ENCODE measurements at places on chromosomes 4 and X.
A peak's percentile ranks its signal among the peaks of the same experiment; 100 is the strongest.

DNA sequence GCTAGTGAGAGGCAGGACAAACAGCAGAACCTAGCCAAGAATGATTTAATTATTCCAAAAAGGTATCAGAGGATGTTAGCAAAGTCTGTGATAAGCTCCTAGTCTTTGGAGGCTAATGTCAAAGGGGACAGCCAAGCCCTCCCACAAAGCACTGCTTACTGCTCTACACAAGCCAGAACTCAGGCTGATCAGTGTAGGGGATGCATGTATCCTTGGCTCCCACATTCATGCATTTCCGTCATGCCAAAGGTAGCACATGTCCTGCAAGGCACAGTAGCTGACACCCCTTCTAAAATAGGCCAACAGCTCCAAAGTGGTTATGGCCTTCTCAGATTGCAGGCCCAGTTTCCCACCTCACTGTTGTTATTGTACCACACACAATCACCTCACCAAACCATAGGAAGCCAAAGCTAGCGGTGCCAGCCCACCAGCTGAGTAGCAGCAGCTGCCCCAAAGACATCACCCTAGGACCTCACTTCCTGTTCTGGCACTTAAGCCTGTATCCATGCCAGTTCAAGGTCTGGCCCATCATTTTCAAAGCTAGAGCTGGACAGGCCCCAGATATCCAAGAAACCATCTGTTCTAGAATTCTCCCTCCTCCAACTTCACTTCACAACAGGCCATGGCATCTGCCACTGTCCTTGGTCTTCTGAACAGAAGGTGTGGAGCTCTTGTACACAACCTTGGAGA lies 40.9 kb downstream of the TSPAN5 start:
- no peak for DNase-seq

- DNase-seq: no peak
Measured at GRCh38 chrX:127879585-127879984, 172.6 kb downstream of the ACTRT1 start.

GRCh38 chr4:153541456-153542096 lies 75.4 kb downstream of the TMEM131L start:
- no peak for DNase-seq

DNA sequence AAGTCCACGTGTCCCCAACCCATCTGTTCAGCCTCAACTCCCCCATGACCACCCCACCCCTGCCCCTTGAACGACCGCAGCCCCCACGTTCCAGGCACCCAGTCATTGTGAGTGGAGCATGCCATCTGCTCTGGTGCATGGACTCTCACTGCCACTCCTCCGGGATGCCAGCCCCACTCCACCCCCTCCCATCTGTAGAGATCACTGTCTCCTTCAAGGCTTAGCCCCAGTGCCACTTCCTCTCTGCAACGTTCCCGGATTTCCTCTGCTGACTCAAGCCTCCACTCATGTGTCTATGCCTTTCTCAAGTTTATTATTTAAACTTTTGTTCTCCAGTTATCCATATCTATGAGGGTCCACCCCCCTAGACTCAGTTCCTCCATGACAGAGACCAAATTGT lies 54.0 kb downstream of the MAML3 start:
- DNase-seq: no peak

- no peak for DNase-seq
Measured at GRCh38 chr4:22237846-22238494, 277.9 kb downstream of the ADGRA3 start.

DNA sequence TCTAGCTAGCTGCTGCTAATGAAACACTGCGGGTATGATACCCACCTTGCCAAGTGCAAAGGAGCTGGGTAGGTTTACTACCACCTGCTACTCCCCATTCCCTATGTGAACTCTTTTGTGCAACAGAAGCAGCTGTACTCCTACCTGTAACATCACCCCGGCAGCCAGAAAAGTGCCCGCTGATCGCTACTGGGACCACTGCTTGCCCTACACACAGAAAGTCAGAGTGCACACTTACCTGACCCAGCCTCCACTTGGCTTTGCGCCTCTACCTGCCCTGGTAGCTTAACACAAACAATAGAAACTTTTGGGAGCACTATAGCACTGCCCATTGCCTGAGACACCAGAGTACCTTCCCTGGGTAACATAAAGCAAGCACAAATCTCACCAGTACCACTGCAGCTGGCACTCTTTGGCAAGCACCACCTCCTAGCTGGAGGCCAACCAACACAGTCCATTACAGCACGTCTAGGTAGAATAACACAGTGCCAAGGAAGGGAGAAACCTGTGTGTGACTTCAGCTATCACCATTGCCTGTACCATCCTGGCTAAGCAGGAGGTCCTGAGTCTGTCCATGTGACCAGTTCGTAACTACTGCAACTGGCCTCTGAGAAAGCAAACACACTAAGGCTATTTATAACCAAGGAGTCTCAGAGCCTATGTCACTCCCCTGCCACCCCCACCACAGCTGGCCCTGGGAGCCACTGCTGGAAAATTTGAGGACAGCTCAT lies 80.1 kb downstream of the CENPC start:
- DNase-seq: no peak

DNA sequence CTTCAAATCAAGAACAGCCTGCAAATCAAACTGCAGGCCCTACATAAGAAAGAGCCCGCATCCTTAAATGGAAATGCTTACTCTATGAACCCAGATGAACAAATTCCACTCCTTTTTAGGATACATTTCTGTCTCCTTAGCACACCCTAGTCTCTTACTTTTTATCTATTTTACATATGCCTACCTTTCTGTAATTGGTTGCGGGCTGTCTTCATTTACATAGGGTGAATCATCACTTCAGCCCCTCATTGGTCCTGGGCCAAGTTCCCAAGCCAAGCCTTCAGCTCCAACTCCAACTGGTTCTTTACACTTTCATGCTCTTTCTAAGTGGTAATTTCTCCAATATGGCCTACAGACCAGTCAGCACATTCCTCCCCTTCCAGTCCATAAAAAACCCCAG lies 219.3 kb downstream of the TRAM1L1 start:
- no peak for DNase-seq

GRCh38 chr4:1200425-1201035 lies 28.1 kb upstream of the SPON2 start:
- no peak for DNase-seq

- DNase-seq: no peak
Measured at GRCh38 chrX:38458071-38458470, 103.3 kb upstream of the TSPAN7 start.

DNA sequence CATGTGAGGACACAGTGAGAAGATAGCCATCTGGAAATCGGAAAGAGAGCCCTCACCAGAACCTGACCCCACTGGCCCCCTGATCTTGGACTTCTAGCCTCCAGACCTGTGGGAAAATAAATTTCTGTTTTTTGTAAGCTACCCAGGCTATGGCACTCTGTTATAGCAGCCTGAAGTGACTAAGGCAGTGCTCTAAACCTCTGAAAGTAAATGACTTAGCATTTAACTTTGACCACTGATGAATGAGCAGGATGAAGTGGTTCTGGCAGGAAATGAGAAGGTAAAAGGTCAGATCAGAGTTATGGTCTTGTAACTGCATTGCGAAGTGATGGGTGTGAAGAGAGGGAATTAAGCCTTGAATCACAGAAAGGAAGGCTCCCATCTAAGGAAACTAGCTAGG lies 17.0 kb downstream of the GPAT3 start:
- DNase-seq: no peak

GRCh38 chr4:121270389-121270788 lies 106.3 kb upstream of the TNIP3 start:
- DNase-seq: no peak

DNA sequence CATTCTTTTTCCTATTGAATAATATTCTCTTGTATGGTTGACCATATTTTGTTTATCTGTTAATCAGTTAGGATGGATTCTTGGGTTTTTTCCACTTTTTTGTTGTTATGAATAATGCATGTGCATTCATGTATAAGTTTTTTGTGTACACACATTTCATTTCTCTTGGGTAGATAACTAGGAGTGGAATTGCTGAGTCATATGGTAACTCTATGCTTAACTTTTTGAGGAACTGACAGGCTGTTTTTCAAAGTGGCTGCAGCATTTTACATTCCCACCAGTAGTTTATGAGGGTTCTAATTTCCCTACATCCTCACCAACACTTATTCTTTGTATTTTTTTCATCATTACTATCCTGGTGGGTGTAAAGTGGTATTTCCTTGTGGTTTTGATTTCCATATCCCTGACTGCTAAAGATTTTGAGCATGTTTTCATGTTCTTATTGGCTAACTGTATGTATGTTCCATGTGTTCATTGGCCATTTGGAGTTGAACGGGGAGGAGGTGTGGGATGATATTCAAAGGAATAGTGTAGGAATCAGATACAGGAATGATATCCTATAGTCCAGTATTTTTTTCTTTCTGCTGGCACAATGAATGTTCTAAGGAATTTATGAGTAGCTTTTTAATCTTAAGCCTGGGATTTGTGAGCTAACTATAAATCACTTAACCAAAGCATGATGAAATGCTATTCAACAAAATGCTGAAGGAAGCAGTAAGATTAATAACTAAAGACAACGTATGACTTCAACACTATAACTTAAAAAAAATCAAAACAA lies 114.3 kb downstream of the AMELX start:
- DNase-seq: no peak

DNA sequence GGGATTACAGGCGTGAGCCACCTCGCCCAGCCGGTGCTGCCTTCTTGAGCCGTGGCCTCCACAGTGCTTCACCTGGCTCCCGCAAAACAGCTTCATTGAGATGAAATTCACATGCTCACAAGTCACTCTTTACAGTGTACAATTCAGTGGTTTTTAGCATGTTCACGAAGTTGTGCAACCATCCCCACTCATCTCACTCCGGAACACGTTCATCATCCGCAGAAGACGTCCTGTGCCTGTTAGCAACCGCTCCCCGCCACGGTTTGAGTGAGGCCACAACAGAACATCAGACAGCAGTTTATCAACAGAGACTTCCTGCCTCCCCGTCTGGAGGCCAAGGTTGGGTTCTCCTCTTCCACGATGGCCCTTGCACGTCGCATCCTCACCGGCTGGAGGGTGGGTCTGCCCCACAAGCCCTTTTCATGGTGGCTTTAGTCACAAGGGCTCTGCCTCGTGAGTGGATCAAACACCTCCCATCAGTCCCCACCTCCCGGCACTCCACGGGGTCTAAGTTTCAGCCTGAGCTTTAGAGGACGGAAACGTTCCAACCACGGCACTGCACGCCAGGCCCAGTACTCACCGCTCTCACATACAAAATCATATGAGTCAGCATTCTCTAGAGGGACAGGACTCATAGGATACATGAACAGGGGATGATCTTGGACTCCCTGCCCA lies 29.6 kb upstream of the SPON2 start:
- DNase-seq: no peak

GRCh38 chrX:68789966-68790365 lies 38.9 kb upstream of the EFNB1 start:
- DNase-seq: no peak

GRCh38 chr4:3299976-3300671 lies 7.3 kb downstream of the RGS12 start:
- no peak for DNase-seq

DNA sequence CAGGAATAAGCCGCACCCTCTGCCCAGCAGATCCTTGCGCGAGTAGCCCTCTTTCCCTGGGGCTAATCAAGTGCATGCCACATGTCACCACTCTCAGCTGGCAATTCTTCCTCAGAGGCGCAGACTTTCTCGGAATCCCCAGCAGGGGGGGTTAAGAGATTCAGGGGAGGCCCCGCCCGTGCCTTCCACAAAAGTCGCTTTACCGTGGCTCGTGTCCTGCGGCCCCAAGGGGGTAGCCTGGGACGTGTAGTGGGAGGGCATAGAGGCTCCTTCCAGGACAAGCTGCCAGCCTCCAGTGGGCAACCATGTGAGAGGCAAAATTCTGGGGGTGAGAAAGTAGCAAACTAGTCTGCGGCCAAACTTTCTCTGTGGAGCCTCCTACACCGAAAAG lies 652 bp downstream of the SRPX start:
- no peak for DNase-seq

GRCh38 chr4:150235808-150236271 lies 157.6 kb downstream of the DCLK2 start:
- no peak for DNase-seq

DNA sequence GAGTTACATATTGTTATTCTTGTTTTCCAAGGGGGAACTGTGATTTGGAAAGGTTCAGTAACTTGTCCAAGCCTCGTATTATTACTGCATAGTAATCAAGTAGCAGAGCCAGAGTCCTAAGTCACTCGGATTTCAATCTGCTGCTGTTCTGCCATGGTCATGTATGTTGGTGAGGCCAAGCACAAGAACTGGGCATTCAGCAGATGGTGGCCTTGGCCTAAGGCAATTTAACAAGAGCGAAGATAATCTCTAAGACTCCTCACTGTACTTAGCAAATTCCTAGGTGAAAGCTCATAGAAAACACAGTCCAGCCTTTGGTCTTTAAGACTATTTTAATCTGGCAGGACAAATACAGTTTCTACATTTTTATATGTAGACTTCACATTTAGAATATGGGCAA lies 64.8 kb downstream of the NDST3 start:
- DNase-seq: no peak

GRCh38 chrX:107521877-107522586 lies 72.6 kb downstream of the FRMPD3 start:
- no peak for DNase-seq

DNA sequence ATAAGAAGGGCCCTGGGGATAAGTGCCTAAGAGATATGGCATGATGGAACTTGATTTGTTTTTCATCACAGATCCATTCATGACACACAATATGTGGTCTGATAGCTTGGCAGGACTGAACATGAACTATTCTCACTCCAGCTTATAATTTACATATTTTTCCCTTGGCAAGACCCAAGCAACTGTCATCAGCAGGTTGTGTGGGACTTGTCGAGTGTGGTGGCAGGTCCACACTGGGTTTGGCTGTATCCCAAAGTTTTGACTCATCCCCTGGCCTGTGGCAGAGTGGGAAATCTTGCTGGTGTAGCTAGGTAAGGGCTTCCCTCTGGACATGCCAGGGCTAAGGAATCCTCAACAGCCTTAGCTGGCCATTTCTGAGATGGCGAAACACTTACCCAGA lies 81.0 kb upstream of the STIM2 start:
- DNase-seq: no peak

DNA sequence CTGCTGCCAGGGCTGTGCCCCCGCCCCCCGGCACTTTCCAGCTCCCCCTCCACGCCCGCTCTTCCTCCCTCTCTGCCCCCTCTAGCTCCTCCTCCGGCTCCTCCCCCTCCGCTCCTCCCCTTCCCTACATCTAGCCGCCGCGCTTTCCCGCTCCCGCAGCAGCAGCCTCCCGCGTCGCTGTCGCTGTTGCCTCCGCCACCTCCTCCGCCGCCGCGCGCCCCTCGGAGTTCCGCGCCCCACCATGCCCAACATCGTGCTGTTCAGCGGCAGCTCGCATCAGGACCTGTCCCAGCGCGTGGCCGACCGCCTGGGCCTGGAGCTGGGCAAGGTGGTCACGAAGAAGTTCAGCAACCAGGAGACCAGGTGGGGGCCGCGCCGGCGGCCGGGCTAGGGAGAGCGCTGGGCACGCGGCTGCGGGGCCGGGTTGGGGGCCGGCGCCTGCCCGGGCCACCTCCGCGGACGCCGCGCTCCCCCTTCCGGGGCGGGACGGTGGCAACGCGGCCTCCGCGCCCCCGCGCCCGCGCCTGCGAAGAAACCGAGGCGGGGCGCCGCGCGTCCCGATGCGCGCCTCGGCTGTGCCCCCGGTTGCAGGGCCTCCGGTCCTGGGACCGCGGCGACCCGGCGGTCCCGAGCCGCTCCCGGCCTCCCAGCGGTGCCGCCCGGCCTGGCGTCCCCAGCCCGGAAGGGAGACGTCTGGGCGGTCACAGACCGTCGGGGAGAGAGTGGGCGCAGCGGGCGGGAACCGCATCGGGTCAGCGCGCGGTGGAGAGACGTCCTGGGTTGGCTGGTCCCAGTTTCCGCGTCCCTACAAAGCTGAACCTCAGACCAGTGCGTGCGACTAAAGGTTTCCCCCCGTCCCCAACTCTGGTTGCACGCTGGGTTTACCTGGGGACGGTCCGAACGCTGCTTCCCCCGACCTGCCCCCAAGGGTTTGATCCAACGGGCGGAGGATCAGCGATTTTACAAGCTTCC lies at the start of gene PRPS2:
Gene PRPS2, plus strand, starts transcription at position 156 of the 972 bp plus-strand sequence. Its CDS starts 86 bp downstream, at position 242.
- peak; percentile 65 for DNase-seq
